Testis (tissue), 5 donors: ENCODE measurements at places on chromosomes 4 and X. TPM values are rescaled to one million over a fixed set of nuclear protein-coding genes. Genes with fewer than 3 reads are reported as not detected.
A peak's percentile ranks its signal among the peaks of the same experiment; 100 is the strongest.

MCTS1 gene
- 27.4 TPM for total RNA-seq

DNA sequence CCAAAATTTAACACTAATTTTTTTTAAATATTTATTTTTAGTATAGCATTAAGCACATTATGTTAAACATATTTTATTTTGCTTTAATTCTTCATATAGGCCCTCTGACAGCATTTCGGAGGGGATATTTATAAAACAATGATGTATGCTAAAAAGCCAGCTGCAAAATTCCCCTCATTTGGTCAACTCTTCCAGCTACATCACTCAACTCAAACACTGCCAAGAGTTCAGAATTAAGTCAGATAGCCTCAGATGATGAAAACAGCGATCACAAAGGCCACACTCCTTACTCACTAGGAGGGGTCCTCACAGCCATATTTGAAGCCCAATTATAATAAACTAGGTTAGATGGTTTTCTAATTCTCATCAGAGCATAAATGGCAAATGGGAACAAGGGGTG is 146.6 kb downstream of the ADAMTS3 start:
- DNase-seq, result no peak

GRCh38 chr4:2537011-2537830 is 774 bp downstream of the FAM193A start:
- DNase-seq, result peak; percentile 54

DNA sequence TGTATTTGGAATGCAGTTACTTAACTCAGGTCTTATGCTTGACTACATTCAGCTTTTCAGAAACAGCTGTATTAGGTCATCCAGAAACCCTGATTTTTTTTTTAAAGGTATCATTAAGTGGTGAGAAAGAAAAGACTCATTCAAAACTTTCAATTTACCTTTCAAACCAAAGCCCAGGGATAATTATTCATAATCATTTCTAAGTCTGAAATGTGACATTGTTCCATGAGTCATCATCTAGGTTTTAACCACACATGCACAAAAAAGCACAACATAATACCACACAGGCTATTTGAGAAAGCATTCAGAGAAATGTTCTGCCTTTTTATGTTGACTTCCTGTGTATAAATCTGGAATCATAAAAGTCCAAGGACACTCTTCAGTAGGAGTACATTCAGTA is 288.2 kb downstream of the IL1RAPL2 start:
- no peak for DNase-seq

DNA sequence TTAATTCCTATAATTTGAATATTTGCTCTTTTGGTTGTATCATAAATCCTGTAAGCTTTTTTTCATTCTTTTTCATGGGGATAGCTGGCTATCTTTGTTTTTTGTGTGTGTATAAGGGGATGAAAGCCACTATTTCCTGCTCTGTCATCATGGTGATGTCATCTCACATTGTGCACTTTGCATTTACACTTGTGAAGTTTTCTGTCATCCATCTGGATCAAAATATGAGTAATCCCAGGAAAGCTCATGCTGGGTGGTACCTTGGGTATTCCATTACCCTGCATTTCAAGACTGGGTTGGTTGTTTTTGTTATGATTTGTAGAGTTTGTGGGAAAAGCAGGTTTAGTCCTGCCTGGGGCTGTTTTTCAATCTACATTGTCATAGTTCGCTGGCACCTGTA is 367.3 kb downstream of the CHIC1 start:
- DNase-seq, result no peak

DNA sequence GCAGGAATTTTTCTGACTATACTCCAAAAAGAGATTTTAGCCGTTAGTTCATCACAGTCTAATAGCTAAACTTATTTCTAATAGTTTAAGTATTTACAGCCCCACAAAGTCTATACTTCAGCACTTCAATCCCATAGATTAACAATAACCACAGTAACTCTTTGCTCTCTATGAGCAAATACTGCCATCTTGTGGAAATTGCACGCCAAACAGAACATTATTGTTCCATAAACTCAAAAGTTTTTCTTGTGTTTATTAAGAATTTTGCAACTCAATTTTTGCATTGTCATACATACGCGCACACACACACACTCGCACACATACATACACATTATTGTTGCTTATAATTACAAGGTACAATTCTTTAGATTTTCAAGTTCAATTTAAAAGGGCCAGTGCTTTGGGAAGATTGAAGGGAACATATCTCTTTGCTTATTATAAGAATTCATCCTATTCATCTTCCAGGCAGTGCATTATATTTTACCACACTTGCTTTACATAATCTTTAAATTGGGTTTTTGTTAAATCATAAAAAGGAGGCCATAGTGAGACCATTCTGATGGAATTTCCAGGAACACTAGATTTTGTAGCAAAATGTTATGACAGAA is 63.8 kb upstream of the ATOH1 start:
- peak; percentile 52 for DNase-seq
